ENCODE measurements at places on chromosomes 5 and 9.

GRCh38 chr9:96450613-96451528 lies 902 bp downstream of the HABP4 start:
- DNase-seq, result peak; percentile 29
- H3K4me1 ChIP-seq, result peaks cover 10% of the 10 kb centered on the region
- H3K27me3 ChIP-seq, result no peaks in the 10 kb centered on the region
- H3K4me3 ChIP-seq, result peak overlapping the region; percentile 69
- peak overlapping the region; percentile 52 for H3K27ac ChIP-seq

- no peaks in the 10 kb centered on the region for H3K27me3 ChIP-seq
- H3K36me3 ChIP-seq, result no peaks in the 10 kb centered on the region
- H3K4me3 ChIP-seq, result no peak overlapping the region
- H3K4me1 ChIP-seq, result no peaks in the 10 kb centered on the region
- no peak overlapping the region for H3K27ac ChIP-seq
Measured at GRCh38 chr9:82202808-82203207, 214.2 kb downstream of the SPATA31D1 start.

- no peak overlapping the region for H3K4me3 ChIP-seq
- H3K4me1 ChIP-seq, result no peaks in the 10 kb centered on the region
- H3K36me3 ChIP-seq, result no peaks in the 10 kb centered on the region
- DNase-seq, result no peak
Measured at GRCh38 chr9:135093111-135093510, 5.6 kb downstream of the OLFM1 start.

GRCh38 chr9:124251605-124252378 lies 6.0 kb upstream of the NEK6 start:
- no peaks in the 10 kb centered on the region for H3K27me3 ChIP-seq
- no peak overlapping the region for H3K27ac ChIP-seq
- no peaks in the 10 kb centered on the region for H3K36me3 ChIP-seq
- H3K4me1 ChIP-seq, result no peaks in the 10 kb centered on the region
- H3K4me3 ChIP-seq, result no peak overlapping the region
- DNase-seq, result no peak

- DNase-seq, result no peak
- H3K27ac ChIP-seq, result no peak overlapping the region
- H3K36me3 ChIP-seq, result peaks cover 89% of the 10 kb centered on the region
- no peak overlapping the region for H3K4me3 ChIP-seq
- H3K4me1 ChIP-seq, result no peaks in the 10 kb centered on the region
Measured at GRCh38 chr5:151104795-151105194, 24.0 kb upstream of the TNIP1 start.

Measured in effector memory CD4-positive, alpha-beta T cell (primary cell).